ENCODE measurements at places on chromosomes 12 and 14.

- no peak for DNase-seq
These were observed 519.9 kb downstream of the C12orf50 start for GRCh38 chr12:87509237-87509820.

GRCh38 chr12:54689034-54689372, 40.8 kb upstream of the DCD start:
- no peak for DNase-seq

- DNase-seq: no peak
These were observed 677 bp downstream of the C12orf75 start for GRCh38 chr12:105330931-105331804.

DNA sequence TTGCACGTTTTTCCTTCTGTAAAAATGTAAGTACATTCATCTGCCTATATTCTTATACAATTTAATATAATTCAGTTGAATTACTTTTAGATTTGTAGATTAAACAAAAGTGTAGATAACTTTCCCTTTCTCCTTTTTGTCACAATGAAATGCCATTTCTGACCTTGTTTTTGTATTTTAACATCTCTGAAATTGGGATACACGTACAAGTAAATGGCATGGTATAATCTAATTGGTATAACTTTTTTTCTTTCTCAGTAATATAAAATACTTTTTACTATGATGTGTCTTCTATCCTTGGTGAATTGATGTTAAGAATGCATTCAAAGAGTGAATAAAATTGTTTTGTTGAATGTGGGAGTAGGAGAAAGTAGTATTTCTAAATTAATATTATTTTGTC, 210.0 kb downstream of the ERC1 start:
- no peak for DNase-seq

- DNase-seq: no peak
These were observed 7.3 kb downstream of the YEATS4 start for GRCh38 chr12:69366796-69367195.

GRCh38 chr12:130199581-130200390, 37.5 kb downstream of the FZD10 start:
- no peak for DNase-seq

GRCh38 chr14:93369713-93370266, 22.8 kb downstream of the COX8C start:
- DNase-seq: no peak

DNA sequence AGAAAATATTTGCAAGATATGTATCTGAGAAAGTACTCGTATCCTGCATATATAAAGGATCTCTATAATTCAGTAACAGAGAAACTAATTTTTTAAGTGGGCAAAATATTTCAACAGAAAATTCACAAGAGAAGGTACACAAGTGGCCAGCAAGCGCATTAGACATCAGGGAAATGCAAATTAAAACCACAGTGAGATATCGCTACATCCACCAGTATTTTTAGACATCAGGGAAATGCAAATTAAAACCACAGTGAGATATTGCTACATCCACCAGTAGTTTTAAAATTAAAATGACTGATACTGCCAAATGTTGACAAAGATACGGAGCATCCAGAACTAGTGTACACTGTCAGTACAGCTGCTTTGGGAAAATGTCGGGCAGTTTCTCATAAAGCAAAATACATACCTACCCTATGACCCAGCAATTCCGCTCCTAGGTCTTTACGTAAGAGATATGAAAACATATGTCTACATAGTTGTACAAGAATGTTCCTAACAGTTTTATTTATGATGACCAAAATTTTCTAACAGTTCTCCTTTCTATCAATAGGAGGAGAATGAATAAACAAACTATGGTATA, 2.8 kb upstream of the KCNK13 start:
- no peak for DNase-seq

DNA sequence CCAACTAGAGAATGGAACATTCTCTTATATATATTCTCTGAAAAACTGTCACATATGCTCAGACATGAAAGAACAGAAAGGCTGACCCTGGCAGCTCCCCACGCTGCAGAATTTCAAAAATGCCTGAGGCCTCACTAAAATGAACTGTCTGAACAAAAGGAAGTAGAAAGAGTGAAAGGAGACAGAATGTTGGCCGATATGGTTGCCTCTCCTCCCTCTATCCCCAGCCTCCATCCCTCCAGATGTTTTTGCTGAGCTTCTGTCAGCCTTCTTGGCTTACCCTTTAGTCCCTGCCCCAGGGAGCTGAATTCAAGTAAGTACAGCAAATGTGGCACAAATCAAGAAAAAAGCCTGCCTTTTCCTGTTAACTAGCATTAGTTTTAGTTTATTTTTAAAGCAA, 6.9 kb downstream of the SMCO2 start:
- DNase-seq: no peak

- peak; percentile 14 for DNase-seq
These were observed 243.5 kb upstream of the CAND1 start for GRCh38 chr12:67025543-67026114.
